ENCODE measurements at places on chromosomes 16 and 17. TPM values are rescaled to one million over a fixed set of nuclear protein-coding genes. Genes with fewer than 3 reads are reported as not detected.

GRCh38 chr17:78252701-78253635 is 21.5 kb downstream of the TMEM235 start:
- no peak for DNase-seq

- DNase-seq = no peak
Measured at GRCh38 chr16:7398536-7398935, 65.9 kb downstream of the RBFOX1 start.

DNA sequence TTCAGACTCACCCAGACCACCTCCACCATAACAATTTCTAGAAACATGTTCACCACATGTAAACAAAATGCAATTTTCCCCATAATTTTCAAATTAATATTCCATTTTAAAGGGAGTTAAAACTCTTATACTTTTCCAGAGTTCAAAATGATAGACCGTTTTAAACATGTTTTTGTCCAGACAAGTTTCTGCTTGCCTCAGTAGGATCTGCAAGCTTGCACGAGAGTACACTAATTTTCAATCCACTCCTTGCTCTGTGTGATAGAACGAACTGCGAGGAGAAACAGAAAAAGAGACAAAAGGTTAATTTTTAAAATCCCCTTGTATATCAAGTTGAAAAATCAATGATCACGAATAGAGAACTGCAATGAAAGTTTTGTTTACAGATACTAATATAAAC is 7.1 kb downstream of the FAHD1 start:
- DNase-seq = no peak

DNA sequence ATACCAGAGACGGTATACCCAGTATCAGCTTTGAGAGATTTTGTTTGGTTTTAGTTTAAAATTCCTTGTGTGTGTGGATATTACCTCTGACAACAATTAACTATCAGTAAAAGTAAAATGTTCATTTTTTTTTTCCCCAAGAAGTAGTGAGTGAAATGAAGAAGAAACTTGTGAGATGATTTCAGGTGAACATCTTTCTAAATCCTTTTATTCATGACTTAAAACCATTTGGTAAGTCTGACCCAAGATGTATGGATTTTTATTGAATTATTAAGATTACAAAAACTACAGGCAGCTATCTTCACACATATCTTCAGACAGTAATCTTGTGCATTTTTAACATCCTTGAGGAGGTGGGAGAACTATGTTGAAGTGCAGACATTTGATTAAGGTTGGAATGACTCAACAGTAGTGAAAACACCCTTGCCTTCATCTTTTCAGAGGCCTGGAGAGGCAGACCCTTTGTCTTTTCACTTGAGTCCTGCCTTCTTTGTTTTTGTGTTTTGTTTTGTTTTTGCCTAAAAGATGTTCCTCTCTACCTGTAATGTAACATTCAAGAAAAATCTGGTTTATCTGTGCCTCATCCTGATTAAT is 240.3 kb upstream of the TBX2 start:
- no peak for DNase-seq

GRCh38 chr16:82530883-82531282 is 95.9 kb upstream of the CDH13 start:
- DNase-seq = no peak

GRCh38 chr16:59042301-59042700 is 308.2 kb upstream of the GOT2 start:
- no peak for DNase-seq

GRCh38 chr16:24504472-24505345 is 34.7 kb upstream of the RBBP6 start:
- DNase-seq = peak; percentile 53

GRCh38 chr17:39213852-39214251 is 11.9 kb downstream of the STAC2 start:
- DNase-seq = no peak

Gene DPEP3
- 0.37 TPM for total RNA-seq

GRCh38 chr16:22937169-22937568 is 123.2 kb downstream of the HS3ST2 start:
- no peak for DNase-seq

Gene ANKRD40CL
- total RNA-seq = not detected

Gene SYT17
- total RNA-seq = 2.5 TPM

Gene JPH3
- under 0.01 TPM for total RNA-seq

DNA sequence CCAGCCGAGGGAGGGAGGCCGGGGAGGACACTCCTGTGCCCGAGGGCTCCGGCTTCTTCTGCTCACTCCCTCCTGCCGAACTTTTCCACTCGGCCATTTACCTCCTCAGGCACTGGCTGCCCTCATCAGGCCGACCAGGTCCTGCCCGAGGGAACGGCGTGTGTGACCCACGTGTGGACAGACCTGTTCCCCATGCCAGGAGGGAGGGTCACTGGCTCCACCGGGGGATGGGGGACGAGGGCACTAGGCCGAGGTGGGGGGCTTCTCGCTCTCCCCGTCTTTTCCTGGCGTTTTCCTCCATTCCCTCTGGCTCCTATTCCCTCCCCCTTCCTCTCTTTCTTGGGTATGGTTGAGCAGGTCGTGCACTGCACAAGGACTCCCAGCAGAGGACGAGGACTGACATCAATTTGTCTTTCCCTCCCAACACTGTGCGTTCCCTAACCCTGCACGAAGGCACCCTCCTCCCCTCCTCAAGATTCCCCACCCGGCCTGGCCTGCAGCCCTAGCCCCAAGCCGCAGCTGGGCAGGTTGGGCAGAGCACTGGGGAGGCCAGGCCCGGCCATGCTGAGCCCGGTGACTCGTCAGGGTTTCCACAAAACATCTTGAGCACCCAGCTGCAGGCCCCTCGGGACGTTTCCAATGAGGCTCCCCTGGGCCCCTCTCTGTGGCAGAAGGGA is 3.2 kb upstream of the IL17C start:
- no peak for DNase-seq
